ENCODE measurements at places on chromosomes 16 and 17.
A peak's percentile ranks its signal among the peaks of the same experiment; 100 is the strongest.

DNA sequence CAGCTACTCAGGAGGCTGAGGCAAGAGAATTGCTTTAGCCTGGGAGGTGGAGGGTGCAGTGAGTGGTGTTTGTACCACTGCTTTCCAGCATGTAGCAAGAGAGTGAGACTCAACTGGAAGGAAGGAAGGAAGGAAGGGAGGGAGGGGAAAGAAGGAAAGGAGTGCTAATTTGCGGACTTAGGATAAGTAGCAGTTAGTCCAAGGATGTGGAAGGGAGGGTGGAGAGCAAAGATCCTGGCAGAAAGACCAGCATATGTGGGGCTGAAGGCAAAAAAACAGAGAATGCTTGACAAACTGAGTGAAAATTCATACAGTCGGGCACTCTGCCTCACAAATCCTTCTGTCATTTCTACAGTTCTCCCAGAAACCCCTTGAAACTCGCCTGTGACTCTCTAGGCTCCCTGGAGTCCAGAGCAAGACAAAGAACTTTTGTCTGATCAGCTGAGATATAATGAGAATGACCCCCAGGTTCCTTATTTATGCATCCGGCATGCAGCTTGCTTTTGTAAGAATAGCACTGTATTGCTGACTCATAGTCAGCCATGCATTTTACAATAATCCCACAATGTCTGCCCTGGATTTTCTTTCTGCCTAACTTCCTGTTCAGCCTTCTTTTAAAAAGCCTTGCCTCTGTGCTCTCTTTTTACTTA, 31.5 kb downstream of the CDK5RAP3 start:
- no peak for DNase-seq

DNA sequence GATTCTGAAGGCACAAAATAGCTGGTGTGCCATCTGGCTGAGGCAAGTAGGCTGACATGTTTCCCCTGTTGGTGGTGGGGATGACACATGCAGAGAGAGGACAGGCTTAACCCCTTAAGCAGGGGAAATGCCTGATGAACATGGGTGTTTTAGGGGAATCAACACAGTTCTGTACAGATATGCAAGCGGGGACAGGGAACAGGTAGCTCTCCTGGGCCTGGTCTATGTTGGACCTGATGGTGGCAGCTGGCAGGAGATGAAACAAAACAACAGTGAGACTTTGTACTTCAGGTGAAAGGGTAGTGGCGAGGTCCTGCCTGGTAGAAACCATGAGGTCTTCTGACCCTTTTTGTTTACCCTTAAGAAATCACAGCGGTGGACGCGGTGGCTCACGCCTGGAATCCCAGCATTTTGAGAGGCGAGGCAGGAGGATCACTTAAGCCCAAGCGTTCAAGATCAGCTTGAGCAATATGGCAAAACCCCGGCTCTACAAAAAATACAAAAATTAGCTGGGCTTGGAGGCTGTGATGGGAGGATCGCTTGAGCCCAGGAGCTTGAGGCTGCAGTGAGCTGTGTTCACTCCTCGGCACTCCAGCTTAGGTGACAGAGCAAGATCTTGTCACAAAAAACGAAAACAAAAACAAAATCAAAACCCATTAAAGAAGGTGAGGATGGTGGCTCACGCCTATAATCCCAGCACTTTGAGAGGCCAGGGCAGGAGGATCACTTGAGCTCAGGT, 10.5 kb downstream of the OR1F1 start:
- no peak for DNase-seq

- no peak for DNase-seq
Measured at GRCh38 chr16:81888520-81889394, 109.7 kb downstream of the PLCG2 start.

DNA sequence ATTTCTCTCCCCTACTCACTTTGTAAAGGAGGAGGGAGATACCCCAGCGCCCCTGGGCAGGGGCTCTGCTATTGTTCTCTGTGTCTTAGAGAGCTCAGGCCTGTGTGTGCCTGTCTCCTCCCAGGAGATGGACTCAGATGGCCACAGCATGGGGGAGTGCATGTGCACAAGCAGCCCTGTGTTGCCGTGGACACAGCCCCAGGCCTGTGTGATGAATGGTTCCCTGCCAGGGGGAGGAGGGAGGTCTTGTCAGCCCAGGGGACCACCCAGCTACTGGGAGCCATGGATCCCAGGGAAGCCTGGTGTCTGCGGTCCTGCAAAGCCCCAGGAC, 26.3 kb downstream of the GINS2 start:
- no peak for DNase-seq

DNA sequence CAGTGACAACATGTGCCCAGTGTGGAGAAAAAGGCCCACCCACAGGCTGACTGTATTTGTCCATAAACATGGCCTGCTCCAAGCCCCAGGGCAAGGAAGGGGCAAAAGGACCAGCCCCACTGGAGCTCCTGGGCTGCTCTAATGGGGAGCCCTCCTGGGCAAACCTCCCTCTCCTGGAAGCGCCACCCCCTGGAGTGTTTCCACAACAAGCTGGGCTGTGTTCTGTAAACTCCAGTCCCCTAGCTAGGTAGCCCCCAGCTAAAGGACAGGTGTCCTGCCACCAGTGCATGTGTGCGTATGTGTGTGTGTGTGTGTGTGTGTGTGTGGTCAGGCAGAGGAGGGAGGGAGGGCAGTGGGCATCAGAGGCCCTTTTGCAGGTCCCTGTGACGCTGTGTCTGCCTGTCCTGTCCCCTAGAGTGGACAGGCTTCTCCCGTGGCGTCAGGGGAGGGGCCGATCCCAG, 11.3 kb upstream of the STAC2 start:
- no peak for DNase-seq

DNA sequence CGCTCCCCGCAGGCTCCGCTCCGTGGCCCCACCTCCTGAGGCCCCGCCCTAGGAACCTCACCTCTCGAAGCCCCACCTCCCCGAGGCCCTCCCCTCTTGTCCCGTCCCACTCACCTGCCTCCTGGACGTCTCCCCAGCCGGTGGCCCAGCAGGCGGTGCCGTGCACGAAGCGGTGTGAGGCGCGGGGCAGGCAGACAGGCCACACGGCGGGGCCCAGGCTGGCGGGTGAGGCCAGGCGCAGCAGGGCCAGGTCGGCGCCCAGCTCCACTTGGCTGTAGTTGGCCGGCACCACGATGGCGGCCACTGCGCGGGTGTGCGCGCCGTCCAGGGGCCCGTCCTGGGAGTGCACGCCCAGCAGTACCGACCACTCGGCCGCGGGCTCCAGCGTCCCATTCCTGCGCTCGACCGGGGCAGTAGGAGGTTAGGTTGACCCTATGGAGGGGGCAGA, 1.6 kb downstream of the PRSS36 start:
- no peak for DNase-seq

GRCh38 chr17:37492167-37492566, 2.5 kb downstream of the DUSP14 start:
- no peak for DNase-seq

GRCh38 chr17:39653662-39654331, 11.4 kb upstream of the TCAP start:
- peak; percentile 40 for DNase-seq

GRCh38 chr17:17888821-17889220, 52.0 kb upstream of the SREBF1 start:
- no peak for DNase-seq

DNA sequence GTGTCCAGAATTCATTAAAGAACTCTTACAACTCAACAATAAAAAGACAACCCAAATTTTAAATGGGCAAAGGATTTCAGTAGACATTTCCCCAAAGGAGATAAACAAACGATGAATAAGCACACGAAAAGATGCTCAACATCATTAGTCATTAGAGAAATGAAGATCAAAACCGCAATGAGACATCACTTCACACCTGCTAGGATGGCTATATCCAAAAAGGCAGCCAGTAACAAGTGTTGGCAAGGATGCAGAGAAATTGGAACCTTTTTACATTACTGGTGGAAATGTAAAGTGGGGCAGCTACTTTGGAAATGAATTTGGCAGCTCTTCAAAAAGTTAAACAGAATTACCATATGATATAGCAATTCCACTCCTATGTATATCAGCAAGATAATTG, 42.0 kb downstream of the PITPNM3 start:
- DNase-seq = no peak

DNA sequence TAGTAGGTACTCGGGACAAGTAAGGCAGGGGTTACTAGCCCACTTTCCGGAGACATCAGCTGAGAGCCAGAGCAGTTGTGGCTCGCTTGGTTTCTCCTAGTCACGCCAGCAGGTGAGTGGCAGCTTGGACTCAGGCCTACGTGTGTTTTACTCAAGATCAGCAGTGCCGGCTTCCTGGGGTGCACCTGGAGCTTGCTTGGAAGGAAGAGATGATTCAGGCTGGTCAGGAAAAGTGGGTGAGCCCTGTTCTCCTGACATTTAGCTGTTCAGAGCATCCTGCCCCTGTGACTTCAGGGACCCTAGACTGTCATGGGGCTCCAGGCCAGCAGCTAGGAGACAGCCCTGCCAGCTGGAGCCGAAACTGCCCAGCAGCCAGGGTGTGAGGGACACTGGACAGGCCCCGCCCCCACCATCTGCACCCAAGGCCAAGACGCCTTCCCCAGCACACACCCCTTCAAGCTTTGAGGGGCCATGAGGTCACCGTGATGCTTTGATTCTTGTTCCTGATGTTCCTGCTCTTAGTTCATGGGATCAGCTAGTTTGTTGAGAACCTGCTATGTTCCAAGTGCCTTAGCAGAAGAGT, 238.0 kb upstream of the CIBAR2 start:
- DNase-seq = no peak

DNA sequence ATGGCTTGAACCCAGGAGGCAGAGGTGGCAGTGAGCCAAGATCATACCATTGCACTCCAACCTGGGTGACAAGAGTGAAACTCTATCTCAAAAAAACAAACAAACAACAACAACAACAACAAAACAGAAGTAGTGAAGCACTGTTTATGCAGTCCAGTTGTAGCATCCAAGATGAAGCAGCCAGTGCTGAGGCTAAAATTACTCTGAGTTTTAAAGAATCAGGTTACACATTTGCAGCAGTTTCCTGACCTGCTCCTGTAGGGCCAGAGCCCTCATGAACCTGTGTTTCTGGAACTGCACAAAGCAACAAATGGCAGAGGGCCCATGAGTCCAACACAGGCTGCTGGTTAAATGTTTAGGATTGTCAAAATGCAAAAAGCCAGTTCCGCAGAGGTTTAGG, 499.5 kb upstream of the PSMD7 start:
- DNase-seq = no peak

GRCh38 chr17:41837761-41838538, at the start of gene KLHL10:
KLHL10 (plus strand) TSS chr17:41837825; CDS start chr17:41837933, 108 bp downstream.
- no peak for DNase-seq

GRCh38 chr16:82703871-82704768, 77.4 kb downstream of the CDH13 start:
- DNase-seq = no peak

DNA sequence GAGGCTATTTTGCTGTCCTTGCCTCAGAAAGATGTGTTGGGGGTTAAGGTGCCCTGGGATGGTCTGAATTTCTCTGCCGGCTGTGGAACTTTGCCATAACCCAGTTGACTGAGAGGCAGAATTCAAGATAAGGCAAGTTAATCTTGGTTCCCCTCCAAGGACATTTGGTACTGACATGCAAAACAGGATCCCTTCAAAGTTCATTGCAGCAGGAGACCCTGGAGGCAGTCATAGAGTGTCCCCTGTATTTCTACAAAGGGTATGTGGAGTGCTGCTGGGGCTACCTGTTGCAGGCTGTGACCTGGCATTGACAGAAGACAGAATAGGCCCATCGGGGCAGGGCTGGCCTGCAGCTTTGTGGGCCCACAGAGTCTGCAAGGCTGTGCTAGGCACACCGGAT, 135.6 kb upstream of the IRX3 start:
- DNase-seq = no peak

- peak; percentile 75 for DNase-seq
Measured at GRCh38 chr17:43006639-43007551, at the start of gene IFI35. IFI35 (plus strand) TSS chr17:43006784; CDS start chr17:43006948, 164 bp downstream.

DNA sequence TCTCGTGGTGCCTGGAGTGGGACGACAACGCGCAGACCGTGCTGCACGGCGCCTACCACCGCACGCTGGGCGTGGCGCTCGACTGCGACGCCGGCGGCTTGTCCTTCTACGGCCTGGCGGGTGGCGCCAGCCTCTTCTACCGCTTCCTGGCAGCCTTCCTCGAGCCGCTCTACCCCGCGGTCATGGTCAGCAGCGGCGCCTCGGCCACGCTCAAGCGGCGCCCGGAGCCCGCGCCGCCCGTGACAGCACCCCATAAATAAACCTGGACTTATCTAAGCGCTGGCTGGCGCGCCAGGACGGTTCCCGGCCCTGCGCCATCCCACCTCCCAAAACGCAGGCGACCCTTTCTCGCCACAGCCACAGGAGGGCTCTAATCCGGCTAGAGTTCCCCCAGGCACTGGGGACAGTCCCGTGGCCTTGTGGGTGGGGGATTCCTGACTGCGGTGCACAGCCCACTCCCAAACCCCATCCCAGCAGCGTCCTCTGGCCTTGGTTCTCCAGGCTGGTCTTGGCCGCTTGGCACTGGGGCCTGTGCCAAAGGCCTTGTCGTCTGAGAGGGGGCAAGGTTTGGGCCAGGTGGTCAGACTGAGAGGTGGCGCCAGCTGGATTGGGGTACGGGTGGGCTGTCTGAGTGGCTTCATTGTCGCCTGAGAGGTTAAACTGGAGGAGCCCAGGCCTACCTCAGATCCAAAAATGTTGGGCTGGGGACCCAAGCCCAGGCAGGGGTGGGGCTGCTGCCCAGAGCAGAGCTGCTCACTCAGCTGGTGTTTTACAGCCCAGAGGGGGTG, 10.1 kb upstream of the SLC16A5 start:
- no peak for DNase-seq

- no peak for DNase-seq
Measured at GRCh38 chr17:17505610-17506171, 9.5 kb upstream of the RASD1 start.

GRCh38 chr16:69784586-69784985, 22.5 kb downstream of the WWP2 start:
- no peak for DNase-seq

- no peak for DNase-seq
Measured at GRCh38 chr17:14777291-14777690, 476.4 kb downstream of the HS3ST3B1 start.

- DNase-seq = no peak
Measured at GRCh38 chr17:28675980-28676379, 14.0 kb downstream of the SUPT6H start.

DNA sequence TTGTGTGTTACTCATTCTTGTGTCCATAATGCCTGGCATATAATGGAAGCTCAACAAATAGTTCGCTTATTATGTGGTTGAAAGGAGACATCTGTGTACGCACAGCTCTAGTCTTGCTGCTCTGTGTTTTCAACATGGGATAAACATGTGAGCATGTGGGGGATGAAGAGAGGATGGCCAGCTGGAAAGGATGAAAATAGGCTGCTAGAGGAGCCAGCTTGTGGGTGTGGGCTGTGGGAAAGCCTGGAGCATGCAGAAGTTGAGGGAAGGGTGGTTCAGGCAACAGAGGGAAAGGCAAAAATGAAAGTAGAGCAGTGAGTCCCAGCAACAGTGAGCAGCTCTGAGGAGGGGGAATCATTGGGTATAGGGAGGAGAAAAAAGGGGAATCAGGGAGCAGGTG, 324.6 kb upstream of the CDH11 start:
- no peak for DNase-seq

GRCh38 chr16:89498839-89499238, 8.5 kb upstream of the ANKRD11 start:
- no peak for DNase-seq

All from stimulated activated CD8-positive, alpha-beta memory T cell treated with anti-CD3 and anti-CD28 coated beads, Interleukin-4, amount 100 ng/mL, for 4 hours (primary cell).